ENCODE measurements at places on chromosomes 11 and 22.

DNA sequence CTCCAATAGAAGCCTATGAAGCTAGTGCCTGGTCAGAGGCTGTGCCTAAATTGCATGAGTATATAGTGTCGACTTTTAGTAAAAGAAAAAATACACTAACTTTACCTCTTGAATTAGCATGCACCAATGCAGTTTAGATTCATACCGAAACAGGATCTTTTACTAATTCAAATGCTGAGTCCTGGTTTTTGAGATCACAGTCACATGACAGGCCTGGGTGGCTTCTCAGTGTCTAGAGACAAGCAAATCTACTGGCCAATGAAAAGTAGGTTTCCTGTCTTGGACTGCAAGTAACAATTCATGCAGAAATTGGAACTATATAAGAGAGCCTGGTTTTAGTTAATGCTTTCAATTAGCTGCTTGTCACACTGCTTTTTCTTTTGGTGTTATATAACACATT is 7.2 kb downstream of the ARHGEF12 start:
- no peak for DNase-seq

DNA sequence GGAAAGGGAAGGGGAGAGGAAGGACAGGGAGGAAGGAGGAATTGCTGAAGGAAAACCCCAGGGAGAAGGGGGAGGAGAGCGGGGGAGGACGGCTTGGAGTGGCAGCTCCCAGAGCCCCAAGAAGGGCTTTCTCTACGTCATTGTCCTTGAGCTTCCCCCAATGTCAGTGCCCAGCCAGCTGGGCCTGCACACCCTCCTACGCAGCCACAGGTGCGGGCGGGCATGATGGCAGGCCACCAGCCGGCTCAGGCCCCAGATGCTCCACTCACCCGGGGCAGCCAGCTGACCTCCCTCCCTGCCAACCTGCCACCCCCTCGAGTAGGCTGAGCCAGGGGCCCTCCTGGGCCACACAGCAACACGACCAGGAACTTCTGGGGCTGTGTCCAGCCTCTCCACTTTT is 11.2 kb downstream of the SYT7 start:
- no peak for DNase-seq

- DNase-seq = no peak
These were observed 227.2 kb upstream of the E2F8 start for GRCh38 chr11:19467904-19468303.

GRCh38 chr22:20807315-20807752 is 33.4 kb downstream of the SERPIND1 start:
- no peak for DNase-seq

GRCh38 chr11:82873919-82874333 is 26.3 kb downstream of the PRCP start:
- no peak for DNase-seq

GRCh38 chr11:63998558-63999348 is 12.5 kb downstream of the OTUB1 start:
- peak; percentile 84 for DNase-seq

- DNase-seq = no peak
These were observed 15.9 kb upstream of the P2RY2 start for GRCh38 chr11:73201888-73202780.

DNA sequence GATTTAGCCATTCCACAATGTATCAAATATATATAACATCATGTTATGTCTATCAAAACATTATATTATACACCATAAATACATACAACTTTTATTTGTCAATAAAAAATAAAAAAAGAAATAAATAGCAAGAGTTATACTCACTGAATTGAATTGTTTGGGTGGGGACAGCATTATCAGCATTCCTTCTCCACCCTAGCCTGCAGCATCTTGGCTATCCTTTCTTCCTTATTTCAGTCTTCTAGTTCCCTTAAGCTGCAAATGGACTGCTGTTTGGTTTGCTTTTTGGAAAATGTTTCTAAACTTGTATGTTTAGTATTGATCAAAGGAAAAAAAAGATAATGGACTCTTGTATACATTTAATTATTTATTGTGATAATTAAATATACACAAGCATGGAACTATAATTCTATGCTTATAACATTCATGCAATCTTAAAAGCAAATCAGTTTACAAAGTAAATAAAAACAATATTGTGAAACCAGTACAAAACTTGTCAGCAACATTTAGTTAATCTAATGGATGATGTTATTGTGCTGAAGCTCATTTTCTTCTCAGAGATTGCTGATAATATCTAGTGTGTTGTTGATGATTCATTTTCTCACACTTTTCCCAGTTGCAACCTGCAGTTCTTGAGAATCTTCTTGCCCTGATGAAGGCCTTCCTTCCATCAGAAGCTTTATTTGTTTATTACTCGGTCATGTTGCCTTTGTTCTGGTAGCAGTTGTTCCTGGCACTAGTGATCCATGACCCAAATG is 5.0 kb downstream of the ARHGAP42 start:
- no peak for DNase-seq

DNA sequence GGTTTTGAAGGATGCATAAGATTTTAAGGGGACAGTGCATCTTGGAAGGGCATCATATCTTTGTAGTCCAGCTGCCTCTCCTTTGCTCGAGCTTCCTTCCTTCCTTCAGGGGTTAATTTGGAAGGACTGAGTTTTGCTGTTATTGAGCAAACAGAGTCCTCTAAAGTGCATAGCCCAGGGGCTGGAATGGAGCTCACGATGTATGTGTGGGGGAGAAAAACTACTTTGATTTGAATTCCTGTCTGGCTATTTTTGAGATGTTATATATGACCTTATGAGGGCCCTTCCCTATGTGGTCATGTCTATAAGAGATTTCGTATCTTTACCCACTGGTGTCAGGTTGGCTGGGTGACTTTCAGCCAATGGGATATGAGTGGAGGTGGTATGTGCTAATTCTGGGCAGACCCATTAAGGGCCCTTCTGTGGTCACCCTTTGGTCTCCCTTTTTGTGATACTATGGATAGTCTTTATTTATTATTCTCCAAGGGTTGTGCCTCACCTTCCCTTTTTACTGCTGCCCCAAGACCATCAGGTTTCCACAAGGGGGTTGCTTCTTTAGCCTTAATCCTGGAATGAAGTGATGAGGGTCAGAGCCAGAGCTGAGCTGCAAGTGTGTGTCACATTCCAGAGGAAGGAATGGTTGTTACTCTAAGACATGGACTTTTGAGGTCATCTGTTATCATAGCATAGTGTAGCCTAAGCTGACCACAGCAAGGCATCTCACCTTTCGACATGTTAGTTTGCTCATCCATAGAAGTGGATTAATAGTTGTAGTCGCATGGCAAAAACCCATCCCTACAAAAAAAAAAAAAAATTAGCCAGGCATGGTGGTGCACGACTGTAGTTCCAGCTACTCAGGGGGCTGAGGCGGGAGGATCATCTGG is 54.6 kb downstream of the LRRC74B start:
- no peak for DNase-seq

GRCh38 chr11:45035413-45035812 is 84.7 kb upstream of the TP53I11 start:
- no peak for DNase-seq

- DNase-seq = peak; percentile 92
These were observed at the start of gene ANO3 for GRCh38 chr11:26331911-26332571. Gene ANO3, plus strand, starts transcription at chr11:26332130. Its CDS starts 146 bp downstream, at chr11:26332276.

DNA sequence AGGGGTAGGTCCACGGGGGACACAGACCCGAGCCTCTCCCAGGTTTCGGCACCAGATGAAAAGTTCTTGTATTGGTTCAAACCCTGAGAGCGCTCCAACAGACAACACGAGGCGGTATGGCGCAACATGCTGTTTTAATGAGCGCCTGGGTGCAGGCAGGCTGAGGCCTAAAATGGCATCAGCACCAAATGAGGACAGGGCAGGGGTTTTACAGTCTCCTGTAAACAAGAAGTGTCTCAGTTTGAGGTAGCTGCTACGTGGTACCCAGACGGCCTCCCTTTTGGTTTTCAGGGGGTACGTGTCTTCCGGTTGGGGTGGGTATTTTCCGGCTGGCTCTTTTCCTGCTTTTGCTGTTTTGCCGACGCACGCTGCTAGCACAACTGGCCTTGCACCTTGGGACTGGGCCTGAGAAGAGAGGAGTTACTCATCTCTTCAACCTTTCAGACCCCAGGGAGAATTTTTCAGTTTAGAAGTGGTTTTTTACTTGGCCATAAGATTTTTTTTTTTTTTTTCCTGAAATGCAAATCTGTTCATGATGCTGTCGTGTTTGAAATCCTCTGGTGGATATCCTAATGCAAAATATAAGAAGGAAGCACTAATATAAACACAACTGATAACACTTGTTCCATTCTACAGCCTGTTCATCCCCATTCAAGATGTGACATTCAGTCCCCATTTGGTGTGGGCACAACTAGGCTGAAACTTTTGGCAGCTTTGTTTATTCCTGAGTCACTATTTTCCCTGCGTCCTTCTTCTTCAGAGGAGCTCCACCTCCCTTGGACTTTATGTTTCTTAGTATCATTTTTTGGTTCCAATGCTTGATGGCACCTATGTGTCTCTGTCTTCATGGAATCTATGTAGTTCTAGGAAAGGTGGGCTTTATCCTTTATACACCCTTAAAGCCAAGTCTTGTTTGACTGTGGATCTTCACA is 6.5 kb downstream of the PPFIBP2 start:
- no peak for DNase-seq

DNA sequence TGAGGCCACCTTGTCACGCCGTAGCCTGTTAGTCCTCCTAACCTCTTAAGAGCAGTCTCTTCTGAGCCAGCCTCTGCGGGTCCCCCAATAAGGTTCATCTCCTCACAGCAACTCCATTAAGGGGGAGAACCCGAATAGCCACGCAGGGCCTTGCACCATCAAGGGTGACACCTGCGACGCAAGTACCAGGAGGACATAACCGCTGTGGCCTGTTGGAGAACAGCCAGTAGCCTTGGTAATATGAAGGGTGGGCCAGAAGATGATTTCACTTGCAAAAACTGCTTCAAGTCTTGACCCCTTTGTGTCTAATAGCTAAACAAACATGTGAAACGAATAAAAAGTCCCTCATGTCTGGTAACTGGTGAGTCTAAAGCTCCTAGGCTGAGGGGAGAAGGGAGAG is 14.8 kb downstream of the ARFGAP2 start:
- no peak for DNase-seq

- no peak for DNase-seq
These were observed 71.9 kb downstream of the LDLRAD3 start for GRCh38 chr11:36015799-36016198.

DNA sequence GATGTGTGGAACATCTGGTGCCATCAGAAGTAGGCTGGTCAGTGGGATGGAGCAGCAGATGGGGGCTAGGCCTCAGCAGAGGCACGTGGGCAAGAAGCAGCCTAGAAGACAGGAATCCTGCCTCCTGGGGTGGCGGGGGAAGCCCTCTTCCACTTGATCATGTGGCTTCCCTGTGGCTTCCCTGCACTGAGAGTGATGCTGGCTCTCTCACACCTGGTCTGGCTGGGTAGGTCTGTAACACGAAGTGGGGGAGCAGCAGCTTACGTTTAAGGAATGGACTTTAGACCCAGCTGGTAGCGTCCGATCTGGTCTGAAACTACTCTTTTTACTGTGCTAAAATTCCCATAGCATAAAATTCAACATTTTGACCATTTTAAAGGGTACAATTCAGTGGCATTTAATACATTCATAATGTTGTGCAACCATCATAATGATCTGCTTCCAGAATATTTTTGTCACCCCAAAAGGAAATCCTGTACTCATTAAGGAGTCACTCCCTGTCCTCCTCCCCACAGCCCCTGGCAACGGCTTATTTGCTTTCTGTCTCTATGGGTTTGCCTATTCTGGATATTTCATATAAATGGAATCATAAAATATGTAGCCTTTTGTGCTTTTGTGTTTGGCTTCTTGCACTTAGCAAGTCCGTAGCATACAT is 21.7 kb downstream of the PTPN5 start:
- DNase-seq = no peak

DNA sequence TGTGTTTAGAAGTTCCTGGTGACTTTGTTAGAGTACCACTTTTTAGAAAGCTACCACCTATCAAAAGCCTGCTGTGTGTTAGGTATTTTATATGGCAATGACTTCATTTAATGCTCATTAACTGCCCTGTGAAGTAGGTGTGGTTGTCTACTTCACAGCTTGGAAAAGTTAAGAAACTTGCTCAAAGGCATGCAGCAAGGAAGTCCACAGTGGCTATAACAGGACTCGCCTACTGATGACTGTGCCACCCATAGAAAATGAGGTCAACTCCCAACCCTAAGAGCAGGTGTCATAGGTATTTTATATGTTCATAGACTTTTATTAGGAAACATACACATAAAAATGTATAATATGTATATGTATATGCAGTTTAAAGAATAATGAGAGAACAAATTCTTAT is 125.2 kb upstream of the PAX6 start:
- DNase-seq = no peak

DNA sequence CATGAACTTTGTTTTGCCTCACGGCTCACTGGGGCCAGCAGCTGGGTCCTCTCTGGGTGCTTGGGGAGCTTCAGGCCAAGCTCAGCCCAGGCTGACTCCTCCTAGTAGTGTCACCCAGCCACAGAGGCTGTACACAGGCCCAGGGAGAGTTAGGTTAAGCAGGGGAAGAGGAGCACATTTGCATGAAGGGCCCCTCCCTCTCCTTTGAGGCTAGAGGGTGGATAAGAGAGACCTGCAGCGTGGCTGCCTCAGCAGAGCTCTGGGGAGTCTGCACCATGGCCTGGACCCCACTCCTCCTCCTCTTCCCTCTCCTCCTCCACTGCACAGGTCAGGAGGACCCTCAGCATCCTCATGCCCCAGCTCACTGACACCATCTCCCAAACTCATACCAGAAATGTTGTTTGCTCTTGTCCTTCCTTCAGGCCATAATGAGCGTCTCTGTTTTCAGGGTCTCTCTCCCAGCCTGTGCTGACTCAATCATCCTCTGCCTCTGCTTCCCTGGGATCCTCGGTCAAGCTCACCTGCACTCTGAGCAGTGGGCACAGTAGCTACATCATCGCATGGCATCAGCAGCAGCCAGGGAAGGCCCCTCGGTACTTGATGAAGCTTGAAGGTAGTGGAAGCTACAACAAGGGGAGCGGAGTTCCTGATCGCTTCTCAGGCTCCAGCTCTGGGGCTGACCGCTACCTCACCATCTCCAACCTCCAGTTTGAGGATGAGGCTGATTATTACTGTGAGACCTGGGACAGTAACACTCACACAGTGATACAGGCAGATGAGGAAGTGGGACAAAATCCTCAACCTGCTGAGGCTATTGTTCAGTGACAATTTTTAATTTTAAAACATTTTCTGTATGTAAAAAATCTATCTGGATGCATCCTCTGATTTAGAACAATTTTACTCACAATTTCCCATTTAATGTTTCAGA is 82.4 kb upstream of the VPREB1 start:
- DNase-seq = no peak

DNA sequence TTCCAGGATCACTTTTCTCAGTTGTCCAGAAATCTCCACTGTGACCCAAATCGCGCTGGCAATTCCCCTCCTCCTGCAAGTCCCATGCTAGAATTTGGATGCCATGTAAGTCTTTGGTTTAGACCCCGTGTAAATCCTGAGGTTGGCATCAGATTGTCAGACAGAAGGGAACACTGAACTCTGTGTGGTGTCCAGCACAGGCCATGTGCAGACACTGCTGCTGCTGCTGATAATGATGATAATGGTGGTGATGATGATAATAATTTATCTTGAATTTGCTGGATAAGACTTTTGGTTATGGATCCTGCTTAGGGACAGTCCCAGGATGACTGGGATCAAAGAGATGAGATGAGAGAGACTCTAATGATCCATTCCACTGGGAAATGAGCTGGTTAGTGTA is 45.0 kb downstream of the RPUSD4 start:
- no peak for DNase-seq
